NCI-H1092 treated with DMSO at 0.1 percent for 48 hours (cell line): ENCODE measurements at places on chromosomes 11 and 22.

DNA sequence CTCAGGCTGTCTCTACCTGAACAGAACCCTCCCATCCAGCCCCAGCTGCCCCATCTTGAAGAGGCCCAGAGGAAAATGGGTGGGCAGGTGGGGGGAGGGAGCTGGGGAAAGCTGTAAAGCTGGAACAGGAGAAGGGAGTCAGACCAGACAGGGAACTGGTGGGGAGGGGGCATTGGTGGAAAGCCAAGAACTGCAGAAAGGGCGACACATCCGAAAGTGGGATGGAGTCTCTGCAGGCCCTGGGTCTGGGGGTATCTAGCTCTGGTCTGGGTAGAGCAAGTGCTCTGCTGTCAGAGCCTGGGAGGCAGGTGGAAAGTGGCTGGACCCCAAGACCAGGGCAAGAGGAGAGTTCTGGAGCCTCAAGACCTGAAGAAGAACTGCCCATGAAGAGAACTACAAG lies 7.7 kb downstream of the TMPRSS13 start:
- no peak for DNase-seq

- DNase-seq = no peak
Measured at GRCh38 chr11:86158704-86159580, 85.6 kb upstream of the EED start.

GRCh38 chr11:134560566-134561330 lies 148.7 kb upstream of the B3GAT1 start:
- DNase-seq = no peak

- DNase-seq = peak; percentile 96
Measured at GRCh38 chr11:133052537-133052936, 479.8 kb downstream of the OPCML start.

GRCh38 chr11:112103446-112103845 lies 16.8 kb downstream of the SDHD start:
- DNase-seq = no peak

GRCh38 chr11:117929916-117930570 lies 841 bp upstream of the TMPRSS13 start:
- DNase-seq = no peak

- DNase-seq = no peak
Measured at GRCh38 chr22:22865311-22866072, 22.1 kb upstream of the IGLL5 start.

DNA sequence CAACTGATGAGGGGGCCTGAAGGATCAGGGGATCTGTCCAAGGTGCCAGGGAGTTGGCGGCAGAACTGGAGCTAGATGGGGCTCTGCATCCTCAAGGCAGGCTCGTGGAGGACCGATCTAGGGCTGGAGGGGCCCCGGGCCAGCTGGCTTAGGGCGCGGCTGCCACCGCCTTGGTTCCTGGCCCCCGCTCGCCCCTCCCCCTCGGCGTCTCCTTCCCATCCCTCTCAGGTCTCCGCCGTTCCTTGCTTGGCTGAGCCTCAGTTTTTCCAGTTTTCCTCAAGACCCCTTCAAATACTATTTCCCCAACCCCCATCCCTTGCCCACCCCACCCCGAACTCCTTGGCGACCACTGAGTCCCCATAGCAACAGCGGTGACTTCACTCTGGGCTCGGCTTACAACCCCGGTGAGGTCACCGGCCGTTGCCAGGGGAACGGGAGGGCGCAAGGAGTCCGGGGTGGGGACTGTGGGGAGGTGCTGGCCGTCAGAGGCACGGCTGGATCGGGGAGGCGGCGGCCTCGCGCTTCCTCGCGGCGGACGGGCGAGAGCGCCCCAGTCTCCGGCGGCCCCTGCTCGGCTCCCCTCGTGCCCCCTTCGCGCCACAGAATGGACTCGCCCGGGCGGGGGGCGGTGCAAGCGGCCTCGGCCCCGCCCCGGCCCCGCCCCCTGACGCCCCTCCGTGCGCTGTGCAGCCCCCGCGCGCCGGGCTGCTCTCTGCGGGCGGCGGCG lies 7.5 kb downstream of the FREY1 start:
- peak; percentile 93 for DNase-seq

DNA sequence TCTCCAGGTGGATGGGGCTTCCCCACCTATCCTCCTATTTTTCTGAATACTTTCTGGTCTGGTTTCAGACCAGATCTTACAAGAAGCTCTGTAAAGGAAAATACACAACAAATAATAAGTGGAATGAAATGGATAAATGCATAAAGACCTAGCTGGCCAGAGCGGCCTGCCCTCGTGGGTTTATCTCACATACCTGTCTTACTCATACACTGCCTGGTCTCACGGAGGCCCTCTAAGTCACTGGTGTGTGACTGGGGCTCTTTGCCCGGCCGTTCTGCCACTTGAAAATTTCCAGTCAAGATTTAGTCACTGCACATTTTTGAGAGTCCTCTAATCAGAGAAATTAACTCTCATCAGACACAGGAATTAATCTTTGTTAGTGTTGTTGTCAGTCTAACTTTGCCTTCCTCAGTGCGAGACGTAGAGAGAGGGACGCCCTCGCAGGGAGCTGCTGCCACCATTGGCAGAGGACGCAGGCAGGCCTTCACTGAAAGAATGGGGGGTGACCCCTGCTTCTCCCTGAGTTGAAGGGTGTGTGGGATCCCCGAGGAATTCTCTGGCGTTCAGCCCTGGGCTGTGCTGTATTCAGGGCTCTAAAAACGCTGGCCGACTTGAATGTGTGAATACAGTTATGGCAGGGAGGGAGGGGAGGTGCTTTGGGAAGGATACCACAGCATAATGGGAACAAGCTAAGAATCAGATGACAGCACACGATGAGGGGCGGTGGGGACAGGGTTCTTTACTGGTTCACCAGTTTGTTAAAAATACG lies 46.3 kb upstream of the CADM1 start:
- no peak for DNase-seq

DNA sequence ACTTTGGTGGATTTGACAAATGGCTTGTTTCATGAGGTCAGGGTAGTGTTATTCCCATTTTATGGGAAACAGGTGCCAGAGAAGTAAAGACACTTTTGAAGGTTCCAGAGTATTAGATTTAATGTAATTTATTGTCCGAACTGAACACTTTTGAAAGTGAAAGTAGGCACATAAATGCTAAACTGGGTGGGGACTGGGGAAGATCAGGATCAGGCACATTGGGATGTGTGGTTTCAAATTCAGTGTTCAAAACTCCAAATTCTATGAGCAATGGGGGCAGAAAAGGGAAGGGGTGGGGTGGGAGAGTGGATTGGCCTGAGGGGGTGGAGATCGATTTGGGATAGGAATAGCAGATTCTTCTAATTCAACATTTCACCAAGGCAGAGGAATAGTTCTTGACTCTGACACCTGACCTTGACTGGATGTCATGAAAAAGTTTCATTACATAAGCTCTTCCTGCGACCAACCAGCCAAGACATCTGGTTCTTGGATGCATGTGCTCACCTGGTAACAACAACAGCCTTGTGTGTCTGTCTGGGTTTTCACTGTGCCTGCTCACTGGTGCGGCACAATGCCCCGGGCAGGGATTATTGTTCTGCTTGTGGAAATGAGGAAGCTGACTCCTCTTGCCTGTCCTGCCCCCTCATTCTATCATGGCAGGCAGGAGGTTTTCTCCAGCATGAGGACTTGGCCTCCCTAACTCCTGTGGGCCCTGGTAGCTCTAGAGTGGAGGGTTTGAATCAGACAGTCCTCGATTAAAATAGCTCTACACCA lies 10.8 kb downstream of the PPFIBP2 start:
- DNase-seq = no peak

DNA sequence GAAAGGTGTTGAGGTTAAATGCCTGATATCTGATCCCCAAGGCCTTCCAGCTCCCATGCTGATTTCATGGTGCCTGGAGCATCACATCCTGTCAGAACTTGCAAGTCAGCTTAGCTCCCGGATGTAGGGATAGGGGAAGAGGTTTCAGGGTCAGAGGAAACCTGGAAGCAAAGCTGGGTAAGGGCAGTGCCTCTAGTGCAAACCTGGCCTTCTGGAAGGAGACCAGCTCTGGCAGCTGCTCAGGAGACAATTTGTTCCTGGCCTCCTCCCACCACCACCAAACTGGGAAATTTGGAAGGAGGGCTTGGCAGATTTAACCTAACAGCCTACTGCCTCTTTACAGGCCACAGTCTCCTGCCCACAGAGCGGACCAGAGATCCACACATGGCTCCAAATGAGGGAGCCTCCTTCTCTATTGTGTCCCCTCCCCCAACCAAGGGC lies 9.2 kb upstream of the TSKU start:
- no peak for DNase-seq

DNA sequence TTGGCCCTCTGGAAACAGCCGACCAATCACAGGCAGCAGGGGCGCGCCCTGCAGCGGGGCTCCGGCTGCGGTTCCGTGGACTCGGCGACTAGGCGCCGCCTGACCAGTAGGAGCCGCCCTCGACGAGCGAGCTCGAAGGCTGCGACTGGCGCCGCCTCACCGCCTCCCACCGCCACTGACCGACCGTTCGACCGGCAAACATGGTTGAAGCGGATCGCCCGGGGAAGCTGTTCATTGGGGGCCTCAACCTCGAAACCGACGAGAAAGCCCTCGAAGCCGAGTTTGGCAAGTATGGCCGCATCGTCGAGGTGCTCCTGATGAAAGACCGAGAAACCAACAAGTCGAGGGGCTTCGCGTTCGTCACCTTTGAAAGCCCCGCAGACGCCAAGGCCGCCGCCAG lies at the start of gene RBMXL2:
RBMXL2 (plus strand) TSS at position 78 of the 400 bp plus-strand sequence; CDS start at position 201, 123 bp downstream.
- no peak for DNase-seq

- DNase-seq = no peak
Measured at GRCh38 chr11:103907548-103908455, 128.6 kb upstream of the DDI1 start.

DNA sequence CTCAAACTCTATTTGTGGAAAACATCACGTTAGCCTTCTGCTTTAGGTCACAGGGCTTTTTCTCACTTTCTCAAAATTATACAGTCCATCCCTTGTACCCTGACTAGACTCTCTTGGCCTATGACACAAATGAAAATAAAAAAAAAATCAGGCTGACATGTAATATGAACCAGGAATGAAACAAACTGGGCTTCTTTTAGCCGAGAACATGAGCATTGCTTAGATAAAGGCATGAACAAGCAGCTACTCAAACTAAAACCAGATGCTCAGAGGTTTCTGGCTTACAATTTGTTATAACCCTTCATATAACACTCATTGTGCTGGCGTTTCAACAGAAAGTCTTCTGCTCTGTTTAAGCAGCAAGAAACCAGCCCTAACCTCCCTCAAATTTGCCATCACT lies 265.5 kb upstream of the NARS2 start:
- DNase-seq = no peak

- DNase-seq = no peak
Measured at GRCh38 chr11:16738947-16739815, 734 bp downstream of the C11orf58 start.

DNA sequence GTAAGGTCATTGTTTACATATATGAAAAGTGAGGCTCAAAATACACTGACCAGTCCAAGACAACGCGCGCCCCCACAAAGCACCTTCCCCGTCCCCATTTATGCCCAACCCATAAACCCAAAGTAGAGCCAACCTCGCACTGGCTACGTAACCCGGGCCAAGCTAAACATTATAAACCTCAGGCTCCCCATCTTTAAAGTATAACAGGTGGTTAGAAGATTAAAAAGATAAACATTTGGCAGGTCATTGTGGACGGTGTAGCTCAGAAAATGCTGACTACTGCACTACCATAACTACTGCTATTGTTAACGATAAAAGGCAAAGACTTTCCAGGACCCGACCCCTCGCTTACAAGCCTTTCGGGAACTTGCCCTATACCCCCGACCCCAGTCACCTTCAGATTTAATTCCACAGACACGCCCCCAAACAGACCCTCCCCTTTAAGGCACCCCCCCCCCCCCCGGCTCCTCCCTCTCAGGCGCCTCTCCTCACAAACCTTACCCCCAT lies 470 bp downstream of the NUMA1 start:
- peak; percentile 49 for DNase-seq

DNA sequence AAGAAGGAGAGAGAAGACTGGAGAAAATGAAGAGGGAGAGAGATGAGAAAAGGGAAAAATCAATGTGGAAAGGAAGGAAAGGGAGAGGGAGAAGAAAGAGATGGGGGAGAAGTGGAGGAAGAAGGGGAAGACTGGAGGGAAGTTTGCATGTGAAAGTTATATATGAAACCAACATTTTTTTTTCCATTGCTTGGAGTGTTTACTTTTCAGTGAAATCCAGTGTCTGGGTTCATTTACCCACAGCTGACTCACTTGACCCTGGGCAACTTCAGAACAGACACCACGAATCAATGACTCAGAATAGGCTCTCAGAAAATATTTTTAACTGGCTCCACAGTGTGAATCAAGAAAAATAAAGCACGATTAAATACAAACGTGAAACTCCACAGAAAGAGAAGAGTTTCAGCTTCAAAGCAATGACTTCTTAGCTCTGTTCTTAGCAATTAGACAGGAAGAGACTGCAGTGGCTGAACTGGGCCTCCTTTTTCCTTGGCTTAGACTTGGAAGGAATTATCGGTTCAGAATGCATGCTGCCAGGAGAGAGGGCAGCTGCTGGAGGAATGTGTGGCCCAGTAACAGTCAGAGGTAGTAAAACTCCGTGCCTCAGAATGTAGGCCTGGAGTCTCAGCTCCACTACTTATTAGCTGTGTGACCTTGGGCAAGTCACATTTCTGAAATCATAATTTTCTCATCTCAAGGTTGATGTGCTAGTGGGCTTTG lies 237.5 kb downstream of the MIAT start:
- DNase-seq = peak; percentile 31

GRCh38 chr11:45409587-45409986 lies 123.4 kb upstream of the SYT13 start:
- no peak for DNase-seq

GRCh38 chr11:225734-226453 lies 10.2 kb downstream of the SIRT3 start:
- no peak for DNase-seq

- DNase-seq = no peak
Measured at GRCh38 chr22:39231197-39231950, 13.4 kb downstream of the PDGFB start.

DNA sequence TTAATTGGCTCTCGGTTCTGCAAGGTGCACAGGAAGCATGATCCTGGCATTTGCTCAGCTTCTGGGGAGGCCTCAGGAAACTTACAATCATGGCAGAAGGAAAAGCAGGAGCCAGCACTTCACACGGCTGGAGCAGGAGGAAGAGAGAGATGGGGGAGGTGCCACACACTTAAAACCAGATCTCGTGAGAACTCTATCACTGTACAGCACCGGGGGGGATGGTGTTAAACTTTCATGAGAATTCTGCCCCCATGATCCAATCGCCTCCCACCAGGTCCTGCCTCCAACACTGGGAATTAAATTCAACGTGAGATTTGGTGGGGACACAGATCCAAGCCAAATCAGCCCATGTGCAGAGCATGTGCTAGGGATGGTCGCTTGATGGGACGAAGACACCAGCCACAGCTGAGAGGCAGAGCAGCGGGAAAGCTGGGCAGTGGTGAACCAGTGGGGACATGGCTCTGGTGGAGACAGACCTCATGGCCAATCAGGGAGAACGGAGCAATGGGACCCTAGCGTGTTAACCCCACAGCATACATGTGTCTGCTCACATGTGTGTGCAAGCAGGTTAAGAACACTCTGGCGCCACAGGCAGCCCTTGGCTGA lies 6.2 kb downstream of the TANGO2 start:
- DNase-seq = no peak

- no peak for DNase-seq
Measured at GRCh38 chr22:47613606-47614350, 851.3 kb downstream of the TBC1D22A start.

GRCh38 chr11:2685566-2686359 lies 14.0 kb downstream of the KCNQ1OT1 start:
- DNase-seq = no peak

GRCh38 chr22:20646906-20647305 lies 127.0 kb upstream of the SERPIND1 start:
- no peak for DNase-seq

- no peak for DNase-seq
Measured at GRCh38 chr22:44968736-44969135, 41.1 kb downstream of the PHF21B start.

GRCh38 chr11:12214751-12215150 lies 104.4 kb downstream of the MICAL2 start:
- DNase-seq = no peak
